ENCODE measurements at places on chromosomes 5 and 9.

GRCh38 chr5:103829585-103829984, 267.0 kb upstream of the NUDT12 start:
- DNase-seq: no peak

DNA sequence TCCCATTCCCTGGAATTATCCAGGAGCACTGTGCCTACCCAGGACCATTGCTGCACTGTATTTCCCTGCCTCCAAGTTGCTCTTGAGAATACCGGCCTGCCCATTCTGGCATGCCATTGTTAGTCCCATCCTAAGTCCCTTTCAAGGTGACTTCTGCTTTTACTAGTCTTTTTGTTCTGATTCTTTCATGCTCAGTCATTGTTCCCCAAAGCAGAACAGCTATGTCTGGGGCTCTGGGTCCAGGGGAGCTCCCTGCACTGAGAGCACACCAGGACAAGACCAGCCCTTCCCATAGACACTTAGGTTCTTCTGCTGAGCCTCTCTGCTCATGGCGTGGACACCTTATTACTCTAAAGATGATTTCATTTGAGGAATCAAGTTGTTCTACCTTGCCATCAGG, 388.9 kb upstream of the KLF4 start:
- no peak for DNase-seq

DNA sequence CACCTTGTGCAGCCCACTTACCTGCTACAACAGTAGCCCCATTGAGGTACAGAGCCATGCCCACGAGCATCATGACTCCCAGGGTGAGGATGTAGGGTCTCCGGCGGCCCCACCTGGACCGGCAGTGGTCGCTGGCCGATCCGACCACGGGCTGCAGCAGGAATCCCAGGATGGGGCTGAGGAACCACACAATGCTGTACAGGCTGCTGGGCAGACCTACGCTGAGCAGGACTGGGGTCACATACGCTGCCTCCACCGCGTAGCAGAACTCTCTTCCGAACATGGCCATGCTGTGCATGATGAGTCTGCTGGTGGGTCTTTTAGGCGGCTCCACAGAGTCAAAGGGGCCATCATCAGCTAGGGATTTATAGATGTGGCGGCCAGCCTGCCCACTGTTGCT, 315 bp downstream of the SLC45A2 start:
- no peak for DNase-seq

- no peak for DNase-seq
Measured at GRCh38 chr9:16057541-16057940, 504.7 kb downstream of the CCDC171 start.

DNA sequence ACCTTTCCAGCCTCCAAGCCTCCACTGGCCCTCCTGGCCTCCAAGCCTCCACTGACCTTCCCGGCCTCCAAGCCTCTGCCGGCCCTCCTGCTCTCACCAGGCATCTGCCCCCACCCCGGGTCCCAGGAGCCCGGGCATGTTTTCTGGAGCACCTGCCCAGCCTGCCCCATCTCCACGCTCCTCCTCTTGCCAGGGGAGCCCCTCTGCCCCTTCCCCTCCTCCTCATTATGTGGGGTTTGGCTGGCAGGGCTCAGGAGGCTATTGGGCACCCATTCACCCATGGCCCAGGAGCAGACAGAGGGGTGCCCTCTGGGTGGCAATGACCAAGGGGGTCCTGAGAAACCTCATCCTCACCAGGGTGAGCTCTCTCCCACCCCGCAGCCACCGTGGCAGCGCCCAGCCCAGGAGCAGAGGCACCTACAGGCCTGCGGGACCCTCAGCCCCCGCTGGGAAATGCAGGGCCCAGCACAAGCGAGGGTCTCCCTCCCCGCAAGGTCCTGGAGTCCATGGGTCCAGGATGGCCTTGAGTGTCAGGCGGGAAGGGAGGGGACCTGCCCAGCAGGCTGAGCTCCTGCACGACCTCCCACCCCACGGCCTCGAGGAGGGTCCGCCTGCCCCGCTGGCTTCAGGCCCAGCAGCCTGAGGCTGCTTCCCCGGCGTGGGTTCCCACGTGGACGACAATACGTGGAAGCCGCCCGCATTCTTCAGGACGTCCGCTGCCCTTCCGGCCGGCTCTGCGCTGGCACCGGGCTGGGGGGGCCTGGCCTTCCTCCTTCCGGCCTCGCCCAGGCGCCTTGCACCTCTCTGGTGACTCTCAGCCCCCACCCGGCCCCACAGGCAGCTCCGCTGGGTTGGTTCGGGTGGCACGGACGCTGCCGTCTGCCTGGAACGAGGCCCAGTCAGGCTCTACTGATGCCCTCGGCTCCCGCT, 51.4 kb upstream of the NRARP start:
- DNase-seq: no peak

DNA sequence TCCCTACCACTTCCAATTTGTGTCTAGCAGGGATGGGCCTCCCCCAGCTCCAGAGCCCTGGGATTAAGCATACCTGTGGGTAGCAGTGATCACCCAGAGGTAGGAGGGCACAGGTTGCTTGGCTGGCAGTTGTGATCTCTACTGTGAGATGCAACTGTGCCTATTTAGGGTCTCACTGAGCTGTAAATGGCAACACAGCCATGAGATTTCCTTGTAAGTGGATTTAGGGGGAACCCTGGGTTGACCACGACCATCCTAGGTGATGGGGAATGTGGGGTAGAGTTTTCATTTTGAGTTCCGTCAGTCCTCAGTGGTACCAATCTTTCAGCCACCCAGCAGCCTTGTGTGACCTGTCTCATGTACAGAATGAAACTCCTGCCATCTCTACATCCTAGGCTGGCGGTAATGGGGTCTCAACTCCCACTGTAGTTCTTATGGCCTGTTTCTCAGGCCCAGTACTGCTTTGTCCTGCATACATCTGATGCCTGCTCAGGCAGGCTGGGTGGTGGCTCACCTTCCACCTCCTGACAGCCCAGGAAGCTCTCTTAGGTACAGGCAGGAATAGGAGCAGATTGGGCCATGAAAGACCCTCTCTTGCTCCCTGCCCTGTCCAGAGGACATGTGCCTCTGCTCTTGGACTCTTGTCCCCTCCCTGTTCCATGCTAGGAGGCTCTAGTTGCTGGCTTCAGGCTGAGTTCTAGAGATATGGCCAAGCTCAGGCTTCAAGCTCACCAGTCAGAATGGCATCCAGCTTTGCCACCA, 8.1 kb downstream of the HNRNPAB start:
- DNase-seq: no peak

GRCh38 chr5:32130865-32131264, 43.3 kb downstream of the GOLPH3 start:
- no peak for DNase-seq

DNA sequence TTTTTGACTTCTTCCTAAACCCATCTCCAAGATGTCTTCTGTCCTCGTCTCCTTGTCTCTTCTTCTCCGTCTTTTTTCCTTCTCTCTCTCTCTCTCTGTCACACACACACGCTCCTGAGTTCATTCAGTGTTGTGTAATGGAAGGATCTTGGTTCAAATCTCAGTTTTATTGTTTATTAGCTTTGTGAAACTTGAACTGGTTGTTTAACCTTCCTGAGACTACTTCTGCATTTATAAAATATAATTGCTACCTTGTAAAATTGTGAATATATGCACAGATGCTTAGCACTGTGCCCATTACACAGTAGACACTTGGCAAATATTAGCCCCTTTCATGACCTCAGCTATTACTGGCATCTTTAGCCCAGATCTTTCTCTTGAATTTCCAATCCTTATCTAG, 2.4 kb upstream of the NADK2 start:
- DNase-seq: no peak

GRCh38 chr9:77865385-77866047, 166.1 kb downstream of the GNAQ start:
- no peak for DNase-seq

DNA sequence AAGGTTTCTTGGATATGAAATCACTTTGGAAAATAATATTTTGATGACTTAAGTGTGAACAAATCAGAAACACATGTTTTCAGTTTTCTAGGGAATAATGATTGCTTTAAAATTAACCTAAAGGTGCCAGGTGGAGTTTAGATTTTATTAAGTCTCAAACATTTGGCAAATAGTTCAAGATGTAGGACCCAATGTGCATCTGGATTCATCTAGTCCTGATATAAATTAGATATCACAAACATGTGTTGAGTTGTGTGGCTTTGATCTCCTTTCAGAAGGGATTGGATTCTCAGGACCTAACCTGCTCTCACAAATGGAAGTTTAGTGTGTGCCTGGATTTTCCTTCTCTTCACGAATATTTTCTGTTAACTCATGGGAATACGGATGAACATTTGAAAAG, 291.4 kb upstream of the ISL1 start:
- no peak for DNase-seq

DNA sequence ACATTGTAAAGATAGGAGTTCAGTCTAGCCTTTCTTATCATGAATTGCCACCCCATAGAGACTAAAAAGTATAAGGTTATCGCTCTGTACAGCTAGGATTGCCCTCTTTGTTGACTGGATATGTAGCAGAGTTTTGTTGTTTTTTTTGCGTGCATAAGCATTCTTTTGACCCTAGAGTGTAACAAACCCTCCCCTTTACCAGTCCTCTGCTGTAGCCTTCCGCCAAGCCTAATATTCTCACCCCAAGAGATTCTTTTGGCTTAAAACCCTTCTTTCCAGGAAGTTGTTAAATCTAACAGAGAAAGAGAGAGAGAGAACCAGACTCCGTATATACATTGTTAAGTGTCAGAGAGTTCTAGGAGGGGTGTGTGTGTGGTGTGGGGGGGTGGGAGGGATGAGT, 113.9 kb downstream of the FGF1 start:
- DNase-seq: no peak

- DNase-seq: no peak
Measured at GRCh38 chr5:54820346-54821134, 164.9 kb downstream of the ESM1 start.

DNA sequence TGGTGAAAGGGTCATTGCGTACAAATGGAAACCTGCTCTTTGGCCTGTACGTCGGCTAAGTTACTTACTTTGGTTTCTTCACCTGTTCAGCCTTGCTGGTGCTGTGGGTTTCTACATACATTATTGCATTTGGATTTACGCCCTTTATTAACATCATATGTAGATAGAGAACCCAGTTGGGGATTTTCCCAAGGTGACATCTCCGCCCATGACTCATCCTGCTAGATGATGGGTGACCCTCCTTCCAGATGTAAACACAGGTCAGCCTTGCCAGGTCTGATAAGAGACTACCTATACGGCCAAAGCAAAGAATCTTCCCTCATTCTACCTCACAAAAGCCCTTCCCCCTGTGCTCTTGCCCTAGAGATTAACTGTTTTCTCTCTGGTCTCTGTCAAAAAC, 360.9 kb downstream of the KDM4C start:
- DNase-seq: no peak

DNA sequence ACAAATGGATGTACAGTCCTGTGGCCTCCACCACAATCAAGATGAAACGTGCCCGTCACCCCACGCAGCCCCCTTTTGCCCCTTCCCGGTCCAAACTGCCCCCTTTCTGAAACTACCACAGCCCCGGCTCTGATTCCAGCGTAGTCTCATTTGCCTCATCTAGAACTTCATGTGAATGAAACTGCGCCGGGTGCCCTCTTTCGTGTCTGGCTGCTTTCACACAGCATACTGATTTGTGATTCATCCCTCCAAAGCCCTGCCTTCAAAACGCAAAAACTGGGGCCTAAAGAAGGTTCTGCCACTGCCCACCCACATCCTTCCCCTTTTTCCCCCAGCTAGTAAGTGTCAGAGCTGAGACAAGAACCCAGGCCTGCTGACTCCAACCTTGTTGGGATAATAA, 31.5 kb upstream of the NCS1 start:
- DNase-seq: no peak

GRCh38 chr5:79464695-79465332, 49.1 kb downstream of the HOMER1 start:
- DNase-seq: no peak

DNA sequence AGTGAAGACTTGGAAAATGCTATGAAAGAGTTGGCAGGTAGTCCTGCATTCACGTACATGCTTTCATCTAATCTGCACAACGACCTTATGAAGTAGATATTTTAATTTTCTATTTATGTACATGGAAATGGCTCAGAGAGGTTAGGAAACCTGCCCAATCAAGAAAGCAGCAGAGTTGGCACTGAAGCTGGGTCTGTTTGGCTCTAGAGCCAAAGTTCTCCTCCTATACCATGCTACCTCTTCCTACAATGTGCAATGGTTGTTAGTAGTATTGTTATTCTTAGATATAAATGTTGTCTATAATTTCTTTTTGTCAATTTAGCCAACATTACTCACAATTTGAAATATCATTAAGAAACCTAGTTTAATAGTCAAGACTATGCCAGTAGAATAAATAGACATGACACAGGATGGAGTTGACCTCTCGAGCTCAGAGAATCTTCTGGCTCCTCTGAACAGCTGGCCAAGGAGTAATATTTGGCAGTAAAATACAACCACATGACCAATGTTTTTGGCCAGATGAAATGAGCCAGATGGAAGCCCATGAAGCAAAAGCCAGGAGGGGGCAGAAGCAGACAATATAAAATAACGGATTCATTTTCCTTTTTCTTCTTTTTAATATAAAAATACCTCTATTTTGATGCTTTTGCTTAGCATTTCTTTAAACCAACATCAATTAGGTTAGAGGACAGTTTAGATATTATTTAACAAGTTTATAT, 542.3 kb downstream of the PDE4D start:
- DNase-seq: no peak

DNA sequence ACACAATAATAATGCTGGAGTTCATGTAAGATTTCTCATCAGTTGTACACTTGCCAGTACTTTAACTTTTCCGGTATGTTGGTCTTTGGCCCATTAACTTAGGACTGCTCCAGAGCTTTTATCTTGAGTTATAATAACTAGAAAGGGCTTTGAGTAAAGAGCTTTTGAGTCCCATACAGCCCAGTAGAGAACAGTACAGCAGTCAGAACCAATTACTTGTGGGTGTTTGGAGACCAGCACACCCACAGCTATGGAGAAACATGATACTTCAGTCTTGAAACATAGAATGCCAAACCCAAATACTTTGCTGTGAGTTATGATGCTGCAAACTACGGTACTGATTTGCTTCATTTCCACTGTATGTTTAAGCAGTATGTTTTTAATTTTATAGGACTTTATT, 374.3 kb downstream of the CCDC171 start:
- no peak for DNase-seq

DNA sequence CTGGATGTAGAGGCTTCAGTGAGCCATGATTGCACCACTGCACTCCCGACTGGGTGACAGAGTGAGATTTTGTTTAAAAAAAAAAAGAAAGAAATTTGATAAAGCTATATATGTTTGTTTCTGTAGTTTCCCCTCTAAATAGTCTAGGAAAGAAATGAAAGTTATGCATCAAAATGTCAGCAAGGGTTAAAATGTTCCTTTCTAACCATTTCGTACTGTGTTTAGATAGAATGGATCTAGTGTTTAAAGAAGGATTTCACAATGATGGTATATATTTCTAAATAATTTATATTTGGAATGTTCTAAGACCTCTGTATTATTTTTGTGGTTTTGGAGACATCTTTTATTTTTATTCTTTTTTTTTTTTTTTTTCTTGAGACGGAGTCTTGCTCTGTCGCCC, 22.7 kb downstream of the TEK start:
- no peak for DNase-seq
